Inflammatory macrophage treated with lipopolysaccharide for 4 hours (primary cell): ENCODE measurements at places on chromosomes 5 and 9.

- DNase-seq, result no peak
Measured at GRCh38 chr9:107229241-107229741, 53.8 kb upstream of the RAD23B start.

- DNase-seq, result no peak
Measured at GRCh38 chr5:112338681-112339337, 80.3 kb downstream of the EPB41L4A start.

DNA sequence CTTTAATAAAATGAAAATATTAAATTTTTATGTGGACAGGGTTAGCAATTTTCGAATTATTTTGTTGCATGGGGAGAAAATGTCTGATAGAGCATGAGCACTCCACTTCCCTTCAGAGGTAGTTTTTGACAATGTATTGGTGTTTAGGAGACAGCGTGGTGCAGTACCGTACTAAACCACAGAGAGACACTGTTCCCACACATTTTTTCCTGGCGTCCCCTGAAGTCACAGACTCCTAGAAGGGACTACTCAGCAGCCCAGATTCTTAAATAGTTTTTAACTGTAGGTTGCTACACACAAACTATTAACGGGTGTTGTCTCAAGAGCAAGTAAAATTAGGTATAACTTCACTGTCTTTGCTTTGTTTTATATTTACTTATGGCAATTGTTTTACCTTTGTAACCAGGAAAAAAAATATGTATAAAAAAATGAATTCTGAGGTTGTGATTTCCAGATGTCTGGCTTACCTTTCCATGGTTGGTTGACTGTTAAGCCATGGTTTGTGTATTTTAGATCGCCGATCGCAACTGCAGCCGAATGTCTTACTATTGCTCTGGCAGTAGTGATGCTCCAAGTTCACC, 171.2 kb downstream of the DOCK8 start:
- DNase-seq, result no peak

DNA sequence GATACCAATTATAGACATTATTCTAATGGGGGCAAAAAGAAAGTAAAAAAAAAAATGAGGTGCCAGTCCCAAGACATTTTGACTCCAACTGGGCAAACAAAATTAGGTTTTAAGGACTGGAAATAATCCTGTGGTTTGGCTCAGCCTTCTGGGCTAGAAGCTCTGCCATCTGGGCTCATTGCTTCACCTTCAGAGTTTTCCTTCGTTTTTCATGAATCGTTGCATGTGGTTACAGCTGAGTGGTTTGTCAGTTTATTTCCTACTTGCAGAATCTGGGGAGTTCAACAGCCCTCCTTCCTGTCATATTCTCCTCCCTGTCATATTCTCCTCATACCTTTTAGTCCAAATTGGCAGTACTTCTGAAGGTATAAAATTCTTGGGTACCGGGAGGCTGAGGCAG, 12.0 kb downstream of the UGT3A2 start:
- DNase-seq, result no peak

DNA sequence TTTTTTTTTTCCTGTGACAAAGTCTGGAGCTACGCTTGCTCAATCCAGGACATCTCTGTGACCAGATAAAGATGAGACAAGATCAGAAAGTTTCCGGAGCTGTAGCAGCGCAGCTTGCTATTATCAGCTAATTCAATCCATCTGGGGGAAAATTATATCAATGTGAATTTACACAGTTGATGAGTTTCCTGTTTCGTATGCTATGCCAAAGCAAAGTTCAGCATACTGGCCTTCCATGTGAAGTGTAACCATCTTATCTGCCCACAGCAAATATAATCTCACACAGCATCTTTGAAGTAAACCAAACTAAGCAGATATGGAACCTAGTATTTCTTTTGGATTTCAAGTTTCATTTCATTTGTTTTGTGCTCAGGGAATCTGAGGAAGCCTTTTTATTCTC, 1767.7 kb downstream of the EFNA5 start:
- DNase-seq, result no peak

GRCh38 chr9:130072515-130073235, 19.0 kb downstream of the GPR107 start:
- no peak for DNase-seq

- no peak for DNase-seq
Measured at GRCh38 chr9:126117631-126118030, 209.0 kb upstream of the MVB12B start.

DNA sequence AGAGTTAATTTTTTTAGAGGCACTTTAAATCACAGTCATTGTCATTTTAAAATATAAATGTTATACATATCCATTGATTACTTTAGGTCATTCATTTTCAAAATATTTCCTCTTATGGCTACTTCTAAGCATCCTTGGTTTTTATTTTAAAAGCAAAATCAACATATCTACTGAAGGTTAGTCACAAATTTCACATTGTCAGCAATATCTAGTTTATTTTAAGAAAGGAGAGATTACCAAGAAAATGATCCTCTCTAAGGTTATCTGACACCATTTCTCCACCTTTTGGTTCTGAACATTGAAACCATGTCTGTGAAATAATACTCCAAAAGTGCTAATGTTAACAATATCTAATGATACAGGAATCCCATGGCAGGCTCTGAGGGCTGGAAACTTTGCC, 24.5 kb downstream of the SEMA6A start:
- DNase-seq, result no peak

- no peak for DNase-seq
Measured at GRCh38 chr9:13911473-13911872, 402.5 kb downstream of the NFIB start.

GRCh38 chr9:37005517-37006140, 28.4 kb downstream of the PAX5 start:
- DNase-seq, result no peak

DNA sequence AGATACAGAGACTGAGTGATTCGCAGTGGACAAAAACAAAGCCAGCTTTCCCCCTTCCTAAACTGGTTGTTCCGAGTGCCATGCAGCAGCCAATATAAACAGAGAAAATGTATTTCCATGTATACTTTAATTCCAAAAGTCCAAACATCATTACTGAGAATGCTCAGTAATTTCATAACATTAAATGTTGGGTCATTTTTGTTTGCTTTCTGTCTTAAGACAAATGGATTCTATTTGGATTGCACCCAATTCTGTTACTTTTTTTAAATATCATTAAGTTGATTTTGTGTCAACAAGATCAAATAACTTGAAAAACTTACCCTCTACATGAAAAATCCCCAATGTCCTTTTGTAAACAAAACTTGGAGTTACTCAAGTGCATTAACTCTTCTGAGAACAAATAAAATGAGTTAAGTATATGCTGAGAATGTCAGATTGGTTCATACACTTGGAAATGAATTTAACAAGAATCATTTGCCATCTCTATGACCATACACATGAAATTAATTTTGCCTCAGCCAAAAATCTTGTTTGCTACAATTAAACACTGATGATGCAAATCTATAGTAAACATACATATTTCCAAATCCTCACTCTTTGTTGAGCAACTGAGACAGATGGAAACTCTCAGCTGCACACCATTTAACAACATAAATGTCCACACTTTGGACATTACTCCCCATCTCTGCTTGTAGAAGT, 19.4 kb downstream of the LURAP1L start:
- DNase-seq, result no peak

DNA sequence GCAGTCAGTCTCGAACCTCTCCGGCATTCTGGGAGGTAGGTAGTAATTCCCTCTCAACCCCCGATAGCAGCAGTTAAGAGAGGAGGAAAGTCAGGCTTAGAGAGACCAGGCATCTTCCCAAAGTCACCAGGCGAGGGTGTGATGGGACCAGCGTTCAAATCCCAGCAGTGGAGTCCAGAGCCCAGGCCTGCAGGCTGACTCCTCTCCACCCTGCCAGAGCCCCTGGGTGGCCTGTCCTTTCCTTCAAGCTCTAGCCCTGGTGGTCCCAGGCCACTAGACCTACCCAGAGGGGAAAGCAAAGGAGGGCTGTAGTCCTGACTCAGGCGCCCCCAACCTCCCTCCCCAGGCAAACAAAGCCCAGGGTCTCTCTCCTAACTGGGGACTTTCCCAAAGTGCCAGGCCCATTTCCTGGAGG, 4.2 kb upstream of the NR5A1 start:
- no peak for DNase-seq

GRCh38 chr9:119509291-119509905, 140.2 kb upstream of the BRINP1 start:
- no peak for DNase-seq

- no peak for DNase-seq
Measured at GRCh38 chr9:34566972-34567371, 22.6 kb downstream of the CNTFR start.

- no peak for DNase-seq
Measured at GRCh38 chr9:131420980-131421624, 27.2 kb downstream of the PRRC2B start.

GRCh38 chr5:2204366-2205184, 321.9 kb upstream of the IRX4 start:
- no peak for DNase-seq

DNA sequence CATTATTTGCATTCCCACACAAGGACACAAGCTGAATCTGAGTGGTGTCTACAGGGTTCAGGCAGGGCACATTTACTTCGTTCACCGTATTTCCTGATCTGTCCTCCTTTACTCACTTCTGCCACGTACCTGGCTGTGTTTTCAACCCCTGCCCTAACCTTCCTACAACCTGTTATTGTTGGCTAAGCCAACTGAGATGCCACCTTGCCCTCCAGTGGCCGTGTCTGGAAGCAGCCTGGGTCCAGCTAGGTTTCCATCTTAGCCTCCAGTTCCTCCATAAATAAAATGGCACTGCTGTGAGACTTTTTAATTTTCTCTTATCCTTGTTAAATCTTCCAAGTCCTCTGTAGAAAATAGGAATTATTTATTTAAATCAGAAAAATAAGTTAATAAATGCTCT, 64.8 kb downstream of the ATP10B start:
- peak; percentile 21 for DNase-seq

DNA sequence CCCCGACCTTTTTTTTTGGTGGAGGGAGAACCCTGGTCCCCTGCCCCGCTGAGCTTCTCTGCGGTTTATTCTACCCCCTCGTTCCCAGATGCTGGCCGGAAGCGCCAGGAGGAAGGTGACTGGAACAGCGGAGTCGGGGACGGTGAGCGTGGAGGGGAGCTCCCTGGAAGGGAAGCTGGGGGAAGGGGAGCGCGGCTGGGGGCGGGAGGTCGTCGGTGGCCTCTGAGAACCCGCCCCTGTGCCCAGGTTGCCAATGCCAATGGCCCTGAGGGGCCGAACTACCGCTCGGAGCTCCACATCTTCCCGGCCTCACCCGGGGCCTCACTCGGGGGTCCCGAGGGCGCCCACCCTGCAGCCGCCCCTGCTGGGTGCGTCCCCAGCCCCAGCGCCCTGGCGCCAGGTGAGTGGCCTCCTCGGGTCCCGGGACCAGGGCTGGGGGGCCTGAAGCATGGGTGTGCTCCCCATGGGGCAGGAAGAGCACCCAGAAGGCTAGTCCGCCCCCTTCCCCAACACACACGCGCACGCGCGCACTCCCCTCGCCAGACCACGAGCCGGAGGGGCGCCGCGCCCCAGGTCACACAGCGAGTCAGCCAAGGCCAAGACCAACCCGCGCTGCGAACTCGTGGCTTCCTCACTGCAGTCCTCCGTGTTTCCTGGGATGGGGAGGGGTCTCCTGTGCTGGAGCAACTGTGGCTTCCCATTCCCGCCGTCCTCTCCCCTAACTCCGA, 10.6 kb downstream of the MYOZ3 start:
- peak; percentile 1 for DNase-seq

DNA sequence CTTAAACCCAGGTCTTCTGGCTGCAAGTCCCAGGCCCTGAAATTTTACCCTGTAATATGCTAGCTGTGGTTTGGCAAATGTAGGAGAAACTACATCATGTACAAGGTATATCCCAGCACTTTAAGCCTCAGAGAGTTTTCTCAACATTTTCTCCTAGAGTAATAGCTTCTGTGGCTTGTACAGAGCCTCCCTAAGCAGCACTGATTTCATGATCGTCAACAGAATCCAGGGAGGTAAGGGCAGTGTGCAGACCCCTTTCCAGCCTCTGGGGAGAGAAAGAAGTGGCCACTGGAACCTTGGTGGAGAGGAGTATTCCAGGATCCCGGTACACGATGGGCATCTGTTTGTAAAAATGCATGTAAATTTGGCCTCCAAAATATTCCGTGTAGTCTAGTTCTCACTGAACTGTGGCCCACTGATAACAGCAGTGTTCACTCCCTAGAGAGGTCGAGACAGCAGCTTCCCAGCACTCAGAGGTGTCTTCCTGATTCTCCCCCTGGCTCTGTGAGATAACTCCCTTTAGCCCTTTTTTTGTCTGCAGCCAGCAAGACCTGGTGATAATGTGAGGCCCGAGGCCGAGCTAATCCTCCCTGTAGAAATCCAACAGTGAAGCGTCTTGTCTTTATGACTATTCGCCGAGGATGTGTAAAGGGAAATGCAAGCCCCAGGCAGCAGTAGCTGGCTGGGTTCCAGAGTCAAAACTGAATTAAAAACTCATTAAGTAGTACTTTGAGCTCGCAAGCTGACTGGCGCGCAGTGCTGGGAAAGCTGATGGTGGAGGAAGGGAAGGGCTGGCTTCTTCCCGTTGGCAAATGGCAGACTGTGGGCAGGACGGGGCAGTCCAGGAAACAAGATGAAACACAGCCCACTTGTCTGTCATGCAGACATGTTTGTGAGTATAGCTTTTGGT, 59.0 kb downstream of the MAP1B start:
- no peak for DNase-seq

DNA sequence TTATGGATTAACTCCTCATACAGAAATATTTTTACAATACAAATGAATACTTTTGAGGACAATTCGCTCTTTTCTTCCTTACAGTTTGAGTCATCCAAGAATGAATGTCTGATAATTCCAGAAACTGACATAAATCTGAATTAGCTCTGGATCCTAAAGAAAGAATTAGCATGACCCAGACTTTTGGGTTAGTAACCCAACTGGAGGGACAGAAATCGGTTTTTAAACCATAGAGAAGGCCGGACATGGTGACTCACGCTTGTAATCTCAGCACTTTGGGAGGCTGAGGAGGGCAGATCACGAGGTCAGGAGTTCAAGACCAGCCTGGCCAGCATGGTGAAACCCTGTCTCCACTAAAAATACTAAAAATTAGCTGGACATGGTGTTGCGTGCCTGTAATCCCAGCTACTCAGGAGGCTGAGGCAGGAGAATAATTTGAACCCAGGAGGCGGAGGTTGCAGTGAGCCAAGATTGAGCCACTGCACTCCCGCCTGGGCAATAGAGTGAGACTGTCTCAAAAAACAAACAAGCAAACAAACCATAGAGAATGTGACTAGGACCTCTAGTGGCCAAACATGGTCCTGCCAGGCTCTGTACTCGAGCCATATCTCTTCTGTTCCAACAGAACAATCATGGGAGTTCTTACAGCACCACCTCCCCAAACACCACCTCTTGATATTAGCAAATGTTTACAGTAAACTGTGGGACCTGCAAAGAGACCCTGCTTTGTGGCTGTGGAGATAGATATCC, 44.8 kb downstream of the LURAP1L start:
- DNase-seq, result peak; percentile 3

GRCh38 chr5:111117136-111117535, 25.0 kb downstream of the WDR36 start:
- DNase-seq, result peak; percentile 13

DNA sequence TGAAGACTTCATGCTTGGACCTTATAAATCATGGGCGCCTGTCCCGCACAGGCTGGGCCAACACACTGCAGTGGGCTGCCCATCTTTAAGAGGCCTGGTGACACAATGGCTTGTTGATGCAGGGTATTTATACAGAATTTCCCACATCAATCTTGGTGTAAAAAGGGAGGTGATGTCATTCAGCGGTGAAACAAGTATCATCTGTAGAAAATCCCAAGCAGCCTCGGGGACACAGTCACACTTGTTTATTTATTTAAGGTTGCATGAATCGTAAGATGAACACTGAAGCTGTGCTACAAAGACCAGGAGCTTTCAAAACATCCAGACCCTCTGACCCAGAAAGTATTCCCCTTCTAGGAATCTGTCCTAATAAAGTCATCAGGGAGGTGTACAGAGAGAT, 40.5 kb downstream of the SMIM23 start:
- DNase-seq, result no peak
